ENCODE measurements at places on chromosomes 1 and 21.

DNA sequence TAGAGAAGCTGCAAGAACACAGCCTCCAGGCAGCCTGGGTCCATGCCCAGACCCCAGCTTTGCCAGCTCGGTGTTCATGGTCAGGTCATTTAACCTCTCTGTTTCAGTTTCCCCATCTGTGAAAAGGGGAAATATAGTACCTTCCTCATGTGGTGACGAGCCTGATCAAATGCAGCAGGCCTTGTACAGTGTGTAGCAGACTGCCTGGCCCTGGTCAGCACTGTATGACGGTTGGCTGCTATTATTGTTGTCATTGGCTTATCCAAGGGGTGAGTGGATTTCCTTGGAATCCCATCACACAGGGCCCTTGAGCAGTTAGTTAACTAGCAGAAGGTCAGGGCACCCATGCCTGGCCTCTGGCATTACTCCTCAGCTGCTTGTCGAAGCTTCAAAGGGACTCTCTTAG is 6.6 kb upstream of the TMEM51 start:
- no peak for DNase-seq

DNA sequence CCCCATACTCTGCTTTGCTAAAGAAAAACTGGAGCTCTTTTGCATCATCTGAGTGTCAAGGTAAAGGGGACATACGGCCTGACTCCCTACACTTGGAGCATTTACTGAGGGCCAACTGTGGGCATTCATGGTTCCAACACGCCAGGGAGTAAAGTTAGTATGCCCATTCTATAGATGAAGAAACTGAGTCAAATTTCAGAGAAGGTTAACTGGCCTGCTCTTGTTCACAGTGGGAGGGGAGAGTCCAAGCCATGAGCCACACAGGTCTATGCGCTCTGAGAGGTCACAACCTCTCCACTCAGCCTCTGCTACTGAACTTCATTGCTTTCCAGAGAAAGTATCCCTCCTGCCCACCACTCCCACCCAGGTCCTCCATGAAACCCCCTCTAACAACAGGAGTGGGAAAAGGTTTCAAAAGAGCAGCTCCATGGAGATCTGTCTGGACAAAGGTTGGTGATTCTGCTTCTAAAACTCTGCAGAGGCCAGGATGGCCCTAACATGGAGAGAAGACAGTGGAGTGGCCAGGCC is 6.8 kb upstream of the KCNN3 start:
- no peak for DNase-seq

GRCh38 chr1:29546496-29546895 is 310.2 kb downstream of the PTPRU start:
- no peak for DNase-seq

DNA sequence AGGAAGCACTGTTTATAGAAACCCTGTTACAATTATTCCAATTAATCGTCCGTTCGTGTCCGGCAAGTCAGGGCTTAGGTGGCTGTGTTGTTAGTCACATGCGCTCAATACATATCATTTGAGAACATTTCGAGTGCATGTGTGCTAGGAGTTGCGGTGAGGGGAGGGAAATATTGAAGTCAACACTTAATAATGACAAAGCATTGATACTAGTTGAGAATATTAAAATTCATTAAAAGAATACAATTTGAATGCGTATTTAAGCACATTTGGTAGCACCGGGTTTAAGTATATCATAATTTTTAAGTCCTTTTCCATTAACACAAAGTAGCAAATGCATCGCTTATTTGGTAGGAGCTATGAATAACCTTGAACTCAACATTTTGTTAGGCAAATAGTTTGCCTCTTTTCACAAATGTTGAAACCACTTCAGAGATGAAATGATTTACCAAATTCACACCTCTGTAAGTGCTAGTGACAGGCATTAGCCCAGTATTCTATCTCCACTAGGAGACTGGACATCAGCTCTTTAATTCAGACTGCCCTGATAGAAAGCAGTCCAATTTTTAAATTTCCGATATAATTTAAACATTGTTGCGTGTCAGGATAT is 1.1 kb upstream of the SERBP1 start:
- DNase-seq, result no peak

DNA sequence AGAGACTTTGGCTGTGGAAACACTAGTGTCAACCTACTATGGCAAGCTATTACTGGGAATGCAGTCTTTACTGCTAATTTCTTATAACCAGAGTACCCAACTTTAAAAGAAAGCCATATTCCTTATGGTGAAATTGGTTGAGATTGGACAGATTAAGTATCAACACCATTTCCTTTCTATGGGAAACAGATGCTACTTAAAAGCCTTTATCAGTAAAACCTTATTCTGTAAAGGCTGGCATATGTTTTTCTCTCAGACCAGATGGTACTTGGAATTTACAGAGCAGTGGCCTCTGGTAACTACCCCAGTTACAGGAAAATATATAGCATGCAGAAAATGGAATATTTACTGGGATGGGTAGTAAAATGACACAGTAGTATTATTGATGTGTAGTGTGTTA is 18.8 kb downstream of the IFI44 start:
- no peak for DNase-seq

Data from T1000 (cell line).